ENCODE measurements at places on chromosomes 6 and 20.

DNA sequence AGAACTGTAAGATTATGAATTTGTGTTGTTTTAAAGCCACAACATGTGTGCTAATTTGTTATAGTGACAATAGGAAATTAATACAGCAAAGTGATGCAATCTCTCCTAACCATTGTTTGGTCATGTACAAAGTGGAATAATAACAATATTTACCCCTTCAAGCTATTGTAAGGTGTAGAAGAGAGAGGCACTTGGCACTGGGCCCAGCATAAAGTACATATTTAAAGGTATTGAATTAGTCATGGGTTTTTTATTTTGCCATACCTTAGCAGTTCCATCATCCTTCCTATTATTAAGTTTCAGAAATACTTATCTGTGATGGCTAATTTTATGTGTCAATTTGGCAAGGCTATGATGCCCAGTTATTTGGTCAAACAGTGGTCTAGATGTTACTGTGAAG, 322.4 kb upstream of the TSHZ2 start:
- DNase-seq: peak; percentile 67

DNA sequence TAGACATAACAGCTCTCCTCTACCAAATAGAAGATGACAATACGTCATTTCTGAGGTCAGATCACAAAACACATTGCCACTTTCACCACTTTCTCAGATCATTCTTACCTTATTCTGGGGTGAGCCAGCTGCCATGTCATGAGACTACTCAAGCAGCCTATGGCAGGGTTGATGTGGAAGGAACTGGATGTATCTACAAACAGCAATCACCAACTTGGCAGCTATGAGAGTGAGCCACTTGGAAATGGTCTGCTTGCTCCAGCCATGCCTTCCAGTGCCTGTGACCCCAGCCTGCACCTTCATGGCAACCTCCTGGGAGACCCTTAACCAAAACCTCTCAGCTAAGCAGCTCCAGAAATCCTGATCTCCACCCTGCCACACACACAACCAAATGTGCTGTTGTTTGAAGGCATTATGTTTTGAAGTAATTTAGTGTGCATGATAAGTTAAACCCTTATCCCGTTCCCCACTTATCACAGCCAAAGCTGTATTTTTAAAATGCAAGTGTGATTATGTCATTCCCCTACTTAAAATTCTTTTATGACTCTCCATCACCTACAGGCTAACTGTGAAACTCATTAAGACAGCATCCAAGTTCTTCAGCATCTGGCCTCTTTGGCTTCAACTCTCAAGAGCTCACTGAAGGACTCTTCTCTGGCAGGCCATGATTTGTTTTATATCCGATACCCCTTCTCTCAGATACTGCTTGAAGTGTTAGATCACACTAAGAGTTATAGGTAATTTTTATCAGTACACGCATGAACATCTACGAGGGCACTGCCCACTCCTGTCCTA, 150.6 kb downstream of the LY86 start:
- DNase-seq: no peak

GRCh38 chr6:17167327-17167979, 65.6 kb downstream of the STMND1 start:
- DNase-seq: no peak

DNA sequence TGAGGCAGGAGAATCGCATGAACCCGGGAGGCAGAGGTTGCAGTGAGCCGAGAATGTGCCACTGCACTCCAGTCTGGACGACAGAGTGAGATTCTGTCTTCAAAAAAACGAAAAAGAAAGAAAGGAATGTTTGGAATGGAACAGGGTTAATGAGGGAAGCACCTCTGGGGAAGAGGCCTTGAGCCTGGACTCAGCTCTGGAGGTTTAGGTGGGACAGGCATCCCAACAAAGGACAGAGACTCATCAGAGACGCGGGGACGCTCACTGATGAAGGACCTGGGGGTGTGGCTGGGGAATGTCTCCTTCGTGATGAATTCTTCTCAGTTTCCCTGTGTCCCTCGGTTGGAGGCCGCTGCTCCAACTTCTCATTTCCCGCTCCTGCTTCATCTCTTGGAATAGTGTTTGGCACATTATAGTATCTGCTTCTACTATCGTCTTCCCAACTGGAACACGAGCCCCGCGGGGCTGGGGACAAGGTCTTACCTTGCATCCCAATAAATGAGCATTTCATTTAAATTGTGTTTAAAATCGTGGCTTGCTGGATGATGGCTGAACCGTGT, 27.6 kb downstream of the KIF25 start:
- no peak for DNase-seq

- DNase-seq: no peak
Observed at GRCh38 chr6:138546733-138547185, 47.5 kb upstream of the NHSL1 start.

- peak; percentile 44 for DNase-seq
Observed at GRCh38 chr20:37990571-37991151, 42.6 kb downstream of the TTI1 start.

DNA sequence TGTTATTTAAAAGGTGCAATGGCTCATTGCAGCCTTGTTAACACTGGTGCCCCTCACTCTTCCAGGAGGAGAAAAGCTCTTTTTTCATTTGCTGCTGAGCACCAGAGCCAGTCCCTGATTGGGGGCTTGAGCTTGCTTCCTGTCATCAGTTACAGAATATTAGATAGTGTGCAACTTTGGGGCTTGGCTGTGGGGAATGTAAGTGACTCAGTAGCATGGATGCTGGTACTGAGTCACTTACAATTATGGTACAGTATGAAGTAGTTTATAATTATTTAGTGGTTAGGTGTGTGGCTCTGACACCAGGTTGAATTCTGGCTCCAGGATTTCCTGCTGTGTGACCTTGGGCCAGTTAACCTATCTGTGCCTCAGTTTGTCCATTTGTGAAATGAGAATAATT, 37.6 kb downstream of the ANKS1A start:
- DNase-seq: no peak

DNA sequence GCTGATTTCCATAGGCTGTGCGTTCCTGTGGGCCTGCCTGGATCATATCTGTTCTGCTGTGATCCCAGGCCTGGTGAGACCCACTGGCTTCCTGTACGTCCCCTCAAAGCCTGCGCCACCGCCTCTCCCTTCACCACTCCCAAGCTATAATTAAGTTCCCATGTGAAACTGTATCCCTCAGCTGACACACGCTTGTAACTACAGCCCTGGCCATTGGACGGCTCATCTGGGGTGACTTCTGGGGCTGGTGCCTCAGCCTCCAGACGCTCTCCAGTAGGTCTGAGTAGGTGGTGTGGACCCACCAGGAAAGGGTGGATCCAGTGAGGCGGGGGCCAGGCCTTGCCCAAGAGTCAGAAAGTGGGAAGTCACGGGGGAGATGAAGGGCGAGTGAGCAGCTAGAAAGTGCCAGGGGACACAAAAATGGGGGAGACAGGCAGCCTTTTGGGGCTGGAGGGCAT, 21.0 kb downstream of the PPARD start:
- DNase-seq: no peak

DNA sequence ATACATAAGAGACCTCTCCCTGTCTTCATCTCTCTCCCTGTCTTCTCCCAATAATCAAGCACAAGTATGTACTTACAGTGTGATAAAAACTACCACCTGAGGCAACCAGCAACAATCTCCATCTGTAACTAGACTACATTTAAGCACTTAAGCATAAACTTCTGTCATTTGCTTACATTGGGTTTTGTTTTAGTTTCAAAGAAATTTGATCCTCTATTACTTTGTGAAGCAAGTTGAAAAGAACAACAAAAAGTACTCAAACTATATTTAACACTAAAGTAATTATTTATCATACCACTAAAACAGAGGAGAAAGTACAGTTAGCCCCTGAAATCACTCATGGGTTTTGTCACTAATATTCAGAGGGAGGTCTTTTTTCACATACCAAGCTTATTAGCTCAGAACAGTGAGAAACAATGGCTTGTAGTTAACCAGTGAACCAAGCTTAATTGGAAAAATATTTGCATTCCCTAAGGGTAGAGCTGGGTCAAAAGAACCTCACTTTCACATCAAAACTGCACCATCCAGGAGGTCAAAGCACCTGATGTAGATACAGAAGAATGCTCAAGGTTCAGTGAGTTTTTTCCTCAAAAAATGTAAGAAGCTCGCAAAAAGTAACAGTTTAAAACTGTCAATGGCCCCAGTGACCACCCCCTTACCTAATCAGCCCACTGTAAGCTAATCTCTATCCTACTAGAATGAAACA, 34.1 kb downstream of the DCDC2 start:
- no peak for DNase-seq

DNA sequence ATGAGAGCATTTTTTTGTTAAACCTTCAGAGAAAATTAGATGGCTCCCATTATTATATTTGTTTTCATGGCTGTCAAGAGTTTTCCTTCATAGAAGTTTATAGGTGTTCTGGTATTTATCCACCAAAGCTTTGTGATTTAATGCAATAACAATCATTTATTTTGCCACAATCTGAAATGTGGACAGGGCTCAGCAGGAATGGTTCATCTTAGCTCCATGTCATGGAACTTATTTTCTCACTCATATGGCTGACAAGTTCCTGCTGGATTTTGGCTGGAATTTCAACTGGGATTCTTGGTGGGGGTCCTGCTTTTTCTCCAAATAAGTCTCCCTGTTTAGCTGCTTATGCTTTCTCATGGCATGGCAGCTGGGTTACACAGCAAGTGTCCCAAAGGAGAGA, 876.7 kb downstream of the QKI start:
- no peak for DNase-seq

DNA sequence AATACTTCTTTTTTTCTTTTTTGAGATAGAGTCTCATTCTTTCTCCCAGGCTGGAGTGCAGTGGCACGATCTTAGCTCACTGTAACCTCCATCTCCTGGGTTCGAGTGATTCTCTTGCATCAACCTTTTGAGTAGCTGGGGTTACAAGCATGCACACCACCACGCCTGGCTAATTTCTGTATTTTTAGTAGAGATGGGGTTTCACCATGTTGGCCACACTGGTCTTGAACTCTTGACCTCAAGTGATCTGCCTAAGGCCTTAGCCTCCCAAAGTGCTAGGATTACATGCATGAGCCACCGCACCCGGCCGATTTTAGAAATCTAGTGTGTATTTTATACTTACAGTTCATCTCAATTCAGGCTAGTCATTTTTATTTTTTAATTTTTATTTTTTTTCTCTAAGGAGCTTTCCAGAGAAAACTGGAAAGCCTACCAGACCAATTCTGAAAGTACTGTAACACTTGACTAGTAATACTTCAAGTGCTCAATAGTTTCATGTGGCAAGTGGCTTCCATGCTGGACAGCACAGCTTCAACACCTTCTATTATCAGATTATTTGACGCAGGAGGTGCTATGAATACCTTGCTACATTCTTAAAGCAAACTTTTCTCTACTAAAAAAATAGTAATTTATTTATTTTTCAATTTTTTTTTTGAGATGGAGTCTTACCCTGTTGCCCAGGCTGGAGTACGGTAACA, 25.0 kb downstream of the POLR1C start:
- no peak for DNase-seq

DNA sequence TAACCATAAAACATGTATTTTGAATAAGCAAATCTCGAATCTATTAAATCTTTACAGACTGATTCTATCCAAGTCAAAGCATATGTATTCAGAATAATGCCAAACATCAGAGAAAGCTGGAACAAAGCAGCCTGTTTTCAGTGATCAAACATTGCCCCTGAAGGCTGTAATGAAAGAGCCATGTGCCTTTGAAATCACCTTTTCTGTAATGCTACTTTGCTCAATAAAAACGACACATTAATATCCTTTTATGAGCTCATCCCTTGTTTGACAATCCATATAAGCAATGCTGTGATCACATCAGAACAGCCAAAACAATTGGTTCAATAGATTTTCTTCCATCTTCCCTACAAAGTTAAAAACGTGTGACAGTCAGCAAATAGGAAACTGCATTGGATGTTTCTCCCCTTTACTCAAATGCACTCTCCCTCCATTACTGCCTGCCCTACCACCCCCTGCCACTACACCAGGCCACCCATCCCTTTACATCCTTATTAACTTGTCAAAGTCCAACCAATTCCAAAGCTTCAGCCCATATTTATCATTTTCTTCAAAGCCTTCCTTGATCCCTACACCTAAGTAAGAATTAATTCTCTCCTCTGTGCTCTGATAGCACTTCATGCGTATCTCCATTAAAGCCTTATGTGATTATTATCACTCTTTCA, 42.0 kb downstream of the THEMIS start:
- no peak for DNase-seq

DNA sequence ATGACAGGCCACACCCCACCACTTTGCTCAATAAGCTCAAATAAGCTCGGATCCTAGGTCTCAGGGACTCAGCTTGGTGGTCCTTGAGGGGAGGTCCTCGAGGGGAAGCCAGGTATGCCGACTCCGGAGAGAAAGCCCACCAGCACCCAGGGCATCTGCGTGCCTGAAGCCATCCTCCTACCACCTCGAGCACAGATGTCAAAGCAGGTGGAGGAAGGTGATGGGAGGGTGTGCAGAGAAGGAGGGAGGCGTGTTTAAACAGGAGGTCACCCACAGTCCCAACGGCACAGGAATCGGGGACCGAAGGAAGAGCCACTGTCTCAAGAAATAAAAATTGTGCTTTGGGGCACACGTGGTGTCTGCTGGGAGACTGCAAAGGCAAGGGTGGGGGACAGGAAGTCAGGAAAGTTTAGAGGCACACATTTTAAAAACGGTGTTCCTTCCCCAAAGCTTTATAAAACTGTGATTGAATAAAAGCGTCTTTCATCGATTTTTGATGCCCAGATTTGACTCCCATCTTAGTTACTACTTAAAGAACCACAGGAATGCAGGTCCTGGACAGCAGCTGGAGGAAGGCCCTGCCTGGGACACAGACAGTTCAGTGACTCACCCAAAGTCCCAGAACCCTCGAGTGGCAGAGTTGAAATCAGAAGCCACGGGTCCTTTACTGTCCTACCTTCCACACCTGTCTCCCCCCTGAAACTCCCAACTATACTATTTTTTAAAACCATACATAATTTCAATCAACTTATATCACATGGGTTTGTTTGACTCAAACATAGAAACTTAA, 221.0 kb upstream of the PDE10A start:
- no peak for DNase-seq

DNA sequence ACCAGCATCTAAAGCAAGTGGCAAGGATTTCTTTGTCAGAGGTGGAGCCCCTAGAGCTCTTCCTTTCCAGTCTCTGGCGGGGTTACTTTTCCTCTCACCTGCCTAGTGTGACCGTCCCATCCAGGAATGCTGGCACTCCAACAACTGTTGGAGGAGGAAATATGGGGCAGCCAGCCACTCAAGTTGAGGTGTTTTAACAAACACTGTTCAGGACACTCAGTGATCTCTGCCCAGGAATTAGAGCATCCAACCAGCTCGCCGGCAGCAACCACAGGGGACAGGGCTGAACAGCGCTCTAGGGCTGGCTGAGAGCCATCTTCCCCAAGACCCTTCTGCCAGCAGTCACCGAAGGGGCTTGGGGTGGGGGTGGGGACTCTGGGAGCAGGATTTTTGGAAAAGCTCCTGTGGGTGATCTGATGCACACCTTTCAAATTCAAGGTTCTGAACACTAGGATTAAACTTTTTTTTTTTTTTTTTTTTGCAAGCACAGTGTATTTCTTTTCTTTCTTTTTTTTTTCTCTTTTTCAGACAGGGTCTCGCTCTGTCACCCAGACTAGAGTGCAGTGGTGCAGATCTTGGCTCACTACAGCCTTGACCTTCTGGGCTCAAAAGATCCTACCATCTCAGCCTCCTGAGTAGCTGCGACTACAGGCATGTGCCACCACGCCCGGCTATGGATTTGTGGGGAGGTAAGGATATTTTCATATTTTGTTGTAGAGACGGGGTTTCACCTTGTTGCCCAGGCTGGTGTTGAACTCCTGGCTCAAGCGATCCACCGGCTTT, 28.4 kb upstream of the KCNK16 start:
- DNase-seq: no peak

- DNase-seq: no peak
Observed at GRCh38 chr6:76472858-76473257, 400.4 kb upstream of the IMPG1 start.

Data from NCI-H2029 treated with DMSO at 0.1 percent for 48 hours (cell line).